ENCODE measurements at places on chromosomes 2 and 18. TPM values are rescaled to one million over a fixed set of nuclear protein-coding genes. Genes with fewer than 3 reads are reported as not detected.

DNA sequence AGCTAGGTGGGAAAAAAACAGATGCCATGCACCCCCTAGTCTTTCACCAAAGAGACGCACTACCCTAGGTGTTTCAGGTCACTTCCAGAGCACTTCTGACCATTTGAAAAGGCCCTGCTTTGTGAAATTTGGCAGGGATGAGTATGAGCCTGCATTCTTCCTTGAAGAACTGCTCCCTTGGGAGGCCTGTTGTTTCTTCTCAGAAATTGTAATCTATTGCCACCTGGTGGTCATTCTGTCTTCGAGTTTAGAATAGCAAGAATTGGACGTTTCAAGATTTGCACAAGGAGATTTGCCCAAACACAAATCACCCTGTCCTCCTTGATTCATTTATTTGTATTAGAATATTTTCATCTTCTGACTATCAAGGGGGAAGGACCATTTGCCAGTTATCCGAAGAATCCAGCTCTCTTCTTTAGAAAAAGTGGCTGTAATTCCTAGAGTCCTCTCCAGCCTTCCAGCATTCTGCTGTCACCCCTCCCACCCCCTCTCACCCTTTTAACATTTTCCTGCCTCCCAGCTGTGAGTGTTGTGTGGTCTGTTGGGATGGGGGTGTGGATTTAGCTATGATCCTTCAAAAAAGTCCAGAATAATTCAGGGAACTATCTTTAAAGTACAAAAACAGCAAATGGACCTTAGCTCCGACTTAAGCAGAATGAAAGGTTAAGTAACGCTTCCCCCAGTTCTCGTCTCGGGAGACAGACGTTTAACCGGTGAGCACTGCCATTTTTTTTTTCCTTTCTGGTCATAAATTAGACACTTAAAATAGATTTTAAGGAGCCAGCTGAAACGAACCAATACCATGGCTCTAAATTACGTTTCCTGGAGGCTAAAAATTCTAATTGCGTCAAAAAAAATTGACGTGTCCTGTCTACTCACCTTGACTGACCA is 3.7 kb upstream of the GAD1 start:
- peak; percentile 78 for DNase-seq

- peak; percentile 20 for DNase-seq
These were observed 21.7 kb downstream of the HDAC4 start for GRCh38 chr2:239378918-239379640.

GRCh38 chr2:23053601-23054000 is 331.4 kb upstream of the KLHL29 start:
- DNase-seq = no peak

- peak; percentile 64 for DNase-seq
These were observed 30.2 kb upstream of the SSB start for GRCh38 chr2:169768262-169768995.

- no peak for DNase-seq
These were observed 158.5 kb downstream of the ZNF385B start for GRCh38 chr2:179702912-179703311.

DNA sequence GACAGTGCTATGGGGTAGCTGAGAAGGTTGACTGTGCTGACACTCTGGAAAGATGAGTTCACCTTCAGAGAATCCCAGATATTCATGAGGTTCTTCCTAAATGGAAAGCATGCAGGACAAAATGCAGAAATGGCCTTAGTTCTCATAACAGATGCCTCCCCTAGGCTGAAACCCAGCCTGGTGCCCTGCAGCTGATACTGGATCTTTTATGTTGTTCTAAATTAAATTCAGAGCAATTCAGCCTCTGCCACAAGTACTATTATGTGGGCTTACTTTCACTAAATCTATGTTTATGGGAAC is 172.0 kb upstream of the SERPINE2 start:
- no peak for DNase-seq

- DNase-seq = peak; percentile 73
These were observed 50.4 kb upstream of the CTIF start for GRCh38 chr18:48488388-48488850.

- no peak for DNase-seq
These were observed 46.8 kb downstream of the GULP1 start for GRCh38 chr2:188338463-188338862.

GRCh38 chr2:163044114-163044513 is 205.5 kb upstream of the KCNH7 start:
- no peak for DNase-seq

DNA sequence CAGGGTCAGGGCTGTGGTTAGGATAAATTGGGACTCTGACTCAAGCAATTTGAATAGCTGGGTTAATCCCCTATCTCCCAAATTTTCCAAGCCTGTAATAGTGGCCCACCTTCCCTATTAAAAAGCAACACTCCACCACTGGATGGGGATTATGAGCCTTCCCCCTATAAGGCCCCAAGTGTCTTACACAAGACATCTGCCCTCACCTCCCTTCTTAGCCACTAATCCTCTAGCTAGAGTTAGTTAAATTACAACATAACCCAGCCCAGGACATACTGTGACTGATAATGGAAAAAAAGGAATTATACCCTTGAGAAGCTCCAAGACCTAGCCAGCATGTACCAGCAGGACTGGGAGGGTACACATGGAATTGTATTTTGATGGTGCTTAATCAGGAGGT is 190.4 kb downstream of the NRP2 start:
- no peak for DNase-seq

DNA sequence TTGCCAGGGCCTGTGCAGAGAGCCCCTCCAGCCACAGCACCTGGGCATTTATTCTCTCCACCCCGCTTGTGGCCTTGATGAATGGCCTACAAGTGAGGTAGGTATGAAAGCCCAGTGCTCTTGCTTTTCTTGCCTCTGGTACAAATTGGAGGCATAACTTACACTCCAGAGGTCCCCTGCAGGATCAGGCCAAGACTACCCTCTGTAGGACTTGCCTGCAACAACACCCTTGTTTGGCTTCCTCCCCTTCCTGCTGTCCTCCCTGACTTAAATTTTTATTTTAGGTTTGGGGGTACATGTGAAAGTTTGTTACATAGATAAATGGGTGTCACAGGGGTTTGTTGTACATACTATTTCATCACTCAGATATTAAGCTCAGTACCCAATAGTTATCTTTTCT is 95.7 kb downstream of the CDC42EP3 start:
- no peak for DNase-seq

GRCh38 chr2:199455545-199456382 is 2.0 kb downstream of the SATB2 start:
- DNase-seq = peak; percentile 85

DNA sequence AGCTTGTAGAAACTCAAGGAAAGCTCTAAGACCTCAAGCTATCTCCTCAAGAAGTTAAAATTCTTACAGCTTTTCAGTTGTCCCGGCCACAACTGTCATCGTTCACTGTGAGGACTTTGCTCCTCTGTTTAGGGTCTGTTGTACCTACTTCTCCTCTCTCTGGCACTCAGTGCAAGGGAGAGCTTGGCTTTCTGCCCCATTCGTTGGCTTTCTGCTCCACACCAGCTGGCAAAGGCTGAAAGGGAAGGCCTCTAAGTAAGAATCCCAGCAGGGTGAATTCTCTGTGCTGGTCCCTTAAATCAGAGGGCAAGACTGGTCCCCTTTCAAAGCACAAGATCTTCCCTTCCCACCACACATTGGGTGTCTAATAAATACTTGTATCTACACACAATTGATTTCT is 17.3 kb downstream of the ZBTB7C start:
- no peak for DNase-seq

DNA sequence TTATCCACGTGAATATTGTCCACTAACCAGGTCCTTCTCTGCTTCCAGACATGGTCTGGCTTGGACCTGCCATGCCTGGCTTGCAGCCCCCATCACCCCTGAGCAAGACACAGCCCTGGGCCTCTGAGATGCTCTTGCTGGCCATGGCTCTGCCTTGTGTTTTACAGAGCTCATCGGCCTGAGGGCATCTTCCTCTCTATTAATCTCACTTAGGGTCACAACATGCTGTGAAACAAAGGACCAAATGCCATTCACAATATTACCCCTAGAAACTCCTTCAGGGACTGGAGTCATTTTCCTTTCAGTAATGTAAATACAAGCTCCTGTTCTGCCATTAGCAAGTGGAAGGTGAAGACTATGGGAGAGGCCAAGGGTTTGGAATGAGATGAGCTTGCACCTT is 6.8 kb upstream of the TPO start:
- no peak for DNase-seq

DNA sequence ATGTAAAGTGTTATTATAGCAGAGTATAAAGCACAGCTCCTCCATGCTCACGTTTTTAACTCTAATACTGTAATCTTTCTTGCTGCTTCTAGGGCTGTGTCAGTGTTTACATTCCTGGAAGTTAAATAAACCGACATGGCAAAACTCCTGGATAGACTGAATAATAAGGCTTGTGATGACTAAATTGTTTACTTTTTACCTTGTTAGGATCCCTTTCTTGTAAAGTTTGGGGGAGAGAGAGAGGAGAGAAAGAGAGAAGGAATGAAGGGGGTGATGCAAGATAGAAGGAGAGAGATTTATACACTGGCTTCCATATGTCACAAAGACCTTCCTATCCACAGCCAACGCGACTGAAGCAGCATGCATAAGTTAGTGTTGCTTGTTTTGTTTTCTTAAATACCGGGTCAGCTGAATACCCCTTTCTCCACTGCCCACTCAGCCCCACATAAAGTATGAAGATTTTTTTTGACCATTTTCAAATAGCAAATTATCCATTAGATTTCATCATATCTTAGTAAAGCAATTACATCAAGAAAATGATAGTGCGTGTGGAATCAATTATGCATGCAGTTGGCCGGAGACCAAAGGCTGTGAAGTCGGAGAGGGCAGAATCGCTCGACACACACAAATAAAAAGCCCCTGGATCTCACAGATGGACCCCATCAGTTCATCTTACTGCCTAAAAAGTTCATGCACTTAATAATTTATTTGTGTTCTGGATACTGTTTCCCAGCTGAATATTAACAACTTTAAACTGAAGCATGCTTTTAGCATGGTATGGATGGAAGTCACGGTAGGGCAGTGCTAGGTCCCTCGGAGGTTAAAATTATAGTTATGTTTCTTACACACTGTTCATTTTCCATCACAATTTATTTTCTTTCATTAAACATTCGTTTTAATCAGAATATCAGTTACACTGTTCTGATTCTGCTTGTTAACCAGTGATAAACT is 20.1 kb downstream of the BCL11A start:
- no peak for DNase-seq

DNA sequence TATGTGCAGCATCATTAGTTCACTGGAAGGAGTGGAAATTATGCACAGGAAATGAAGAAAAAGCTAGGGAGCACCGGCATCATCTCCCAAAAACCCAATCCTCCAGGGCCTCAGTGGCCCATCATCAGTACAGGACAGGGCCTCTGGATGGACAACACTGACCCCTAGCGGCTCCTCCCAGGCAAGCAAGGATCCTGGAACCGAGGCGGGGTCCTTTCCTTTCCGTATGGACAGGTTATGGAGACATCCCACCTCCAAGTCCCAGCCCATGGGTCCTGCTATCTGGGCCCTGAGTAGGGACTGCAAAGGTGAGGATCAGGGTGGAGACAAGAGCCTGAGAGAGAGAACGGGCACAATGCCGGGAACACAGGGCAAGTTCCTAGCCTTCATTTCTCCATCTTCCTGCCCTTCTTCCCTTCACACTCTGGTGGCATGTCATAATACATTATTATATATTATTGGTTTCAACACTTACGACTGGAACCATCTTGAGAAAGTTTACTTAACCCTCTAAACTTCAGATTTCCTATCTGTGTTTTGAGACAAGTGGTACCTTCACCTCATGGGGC is 68.2 kb downstream of the ZNF516 start:
- no peak for DNase-seq

DNA sequence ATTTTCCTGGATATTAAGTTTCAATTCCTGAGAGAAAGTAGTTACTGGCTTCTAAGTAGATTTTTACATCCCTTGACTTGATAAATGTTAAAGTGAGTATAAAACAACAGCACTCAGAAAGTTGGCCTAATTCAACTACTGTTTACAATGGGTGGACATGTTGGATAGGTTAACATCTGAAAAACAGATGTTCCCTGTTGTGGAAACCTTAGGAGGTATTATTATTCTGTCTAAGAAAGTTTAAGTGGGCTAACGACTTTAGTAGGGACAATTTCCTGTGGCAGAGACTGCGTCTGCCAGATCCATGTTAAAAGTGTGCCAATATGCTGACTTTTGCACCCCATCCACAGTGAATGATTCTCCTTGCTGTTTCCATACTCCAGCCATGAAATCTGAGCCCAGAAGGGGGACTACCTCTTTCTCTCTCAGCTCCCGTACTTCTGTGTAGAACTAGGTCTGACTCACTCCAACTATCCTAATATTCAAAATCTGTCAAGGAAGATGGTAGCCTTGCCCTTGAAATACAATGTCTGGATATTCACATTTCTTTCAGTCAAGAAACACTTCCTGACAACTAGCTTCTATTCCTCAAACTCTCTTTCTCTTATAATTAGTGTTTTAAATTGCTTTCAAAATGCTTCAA is 327.5 kb upstream of the HNRNPA3 start:
- DNase-seq = no peak

DNA sequence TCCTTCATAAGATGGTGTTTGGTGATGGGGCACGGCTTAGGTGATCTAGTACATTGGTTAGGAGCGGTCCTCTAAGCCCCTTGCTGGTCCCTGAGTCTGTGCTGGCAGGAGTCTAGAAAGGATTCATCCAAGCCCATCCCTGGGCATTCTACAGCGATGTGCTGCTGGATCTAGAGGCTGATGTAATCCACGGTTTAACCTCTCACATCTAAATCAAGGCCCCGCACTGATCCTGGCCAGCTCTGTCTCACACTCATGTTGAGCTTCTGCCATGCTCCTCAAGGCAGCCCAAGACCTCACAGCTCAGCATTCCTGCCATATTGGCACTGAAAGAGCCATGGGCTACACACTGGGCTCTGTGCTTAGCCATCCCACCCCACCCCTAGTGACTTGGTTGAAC is 664.8 kb downstream of the STK39 start:
- no peak for DNase-seq

- no peak for DNase-seq
These were observed 18.0 kb downstream of the GPR35 start for GRCh38 chr2:240643093-240643810.

- no peak for DNase-seq
These were observed 23.1 kb upstream of the INSIG2 start for GRCh38 chr2:118065015-118065706.

GRCh38 chr18:69400253-69400975 is at the start of gene DOK6:
Gene DOK6, plus strand, starts transcription at chr18:69400888.
- peak; percentile 7 for DNase-seq

GRCh38 chr2:238095143-238095542 is 5.0 kb upstream of the ESPNL start:
- no peak for DNase-seq

DNA sequence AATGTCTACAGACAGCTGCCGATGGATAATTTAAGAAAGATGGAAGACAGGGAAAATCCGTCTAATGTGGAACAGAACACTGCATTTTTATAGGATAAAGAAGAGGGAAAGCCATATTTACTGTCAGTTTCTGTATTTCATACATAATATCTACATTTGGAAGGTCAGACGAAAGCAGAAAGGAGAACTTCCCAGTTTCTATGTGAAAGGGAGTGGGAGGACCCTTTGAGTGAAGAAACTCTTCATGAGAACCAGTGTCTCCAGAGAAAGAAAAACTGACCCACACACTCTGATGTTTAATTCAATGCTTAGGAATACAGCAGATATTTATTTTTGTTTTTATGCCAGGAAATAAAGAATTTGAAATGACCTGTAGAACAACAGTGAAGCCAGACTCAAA is 127.2 kb downstream of the CALCRL start:
- DNase-seq = no peak

- DNase-seq = no peak
These were observed 89.5 kb downstream of the RTP5 start for GRCh38 chr2:241958818-241959545.

Gene FBXO36
- total RNA-seq = 2.4 TPM

Gene GATA6
- total RNA-seq = 21.9 TPM

Gene GAREM2
- total RNA-seq = 6.7 TPM

Gene ABCB11
- 21.7 TPM for total RNA-seq

Gene EMILIN1
- total RNA-seq = 256 TPM

Gene BOLL
- not detected for total RNA-seq

Gene GPR39
- 11.6 TPM for total RNA-seq

Gene OSR1
- 15.8 TPM for total RNA-seq

Data from mucosa of descending colon (tissue), 3 donors.